NCI-H2171 (cell line): ENCODE measurements at places on chromosomes 5 and 9.

DNA sequence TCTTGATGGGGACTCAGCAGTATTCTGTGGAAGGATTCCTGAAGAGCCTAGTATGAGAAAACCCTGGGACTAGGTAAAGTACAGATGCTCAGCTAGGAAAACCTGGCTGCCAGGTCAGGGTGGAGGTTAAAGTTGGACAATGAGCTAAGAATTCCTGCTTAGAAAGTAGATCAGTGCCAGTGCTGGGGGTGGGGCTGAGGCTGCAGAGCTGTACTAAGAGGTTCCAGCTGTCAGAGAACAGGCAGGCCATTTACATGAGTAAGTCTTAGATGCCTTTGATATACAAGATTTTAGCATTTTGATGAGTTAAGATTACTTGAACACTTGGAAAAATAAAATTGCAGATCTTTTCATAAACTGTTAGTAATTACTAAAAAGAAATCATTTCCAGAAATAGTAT is 332.3 kb upstream of the NUDT12 start:
- no peak for DNase-seq

DNA sequence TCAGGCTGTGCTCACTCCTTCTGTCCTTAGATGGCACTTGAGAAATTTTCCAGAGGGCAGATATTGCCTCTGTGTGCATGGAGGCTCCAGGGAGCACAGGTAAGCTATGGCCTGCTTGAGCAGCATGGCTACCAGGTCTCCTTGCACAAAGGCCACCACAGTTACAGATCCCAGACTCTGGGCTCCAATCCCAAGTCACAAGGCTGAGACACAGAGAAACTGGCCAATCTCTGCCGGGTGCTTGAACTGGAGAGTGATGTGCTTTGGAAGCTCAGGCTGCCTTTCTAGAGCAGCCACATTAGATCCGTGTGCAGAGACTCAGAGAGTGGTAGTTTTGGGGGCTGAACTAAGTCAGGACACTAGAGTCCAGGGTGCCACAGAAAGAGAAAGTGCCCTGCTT is 145.7 kb downstream of the SEMA6A start:
- no peak for DNase-seq

- no peak for DNase-seq
Measured at GRCh38 chr5:6729386-6730310, 16.4 kb downstream of the TENT4A start.

- no peak for DNase-seq
Measured at GRCh38 chr5:154782326-154782725, 27.1 kb downstream of the LARP1 start.

- no peak for DNase-seq
Measured at GRCh38 chr9:131238402-131239021, 37.8 kb downstream of the FAM78A start.

- no peak for DNase-seq
Measured at GRCh38 chr5:160199410-160199911, 29.8 kb upstream of the FABP6 start.

GRCh38 chr9:73167614-73168013 is 15.9 kb downstream of the ANXA1 start:
- no peak for DNase-seq

DNA sequence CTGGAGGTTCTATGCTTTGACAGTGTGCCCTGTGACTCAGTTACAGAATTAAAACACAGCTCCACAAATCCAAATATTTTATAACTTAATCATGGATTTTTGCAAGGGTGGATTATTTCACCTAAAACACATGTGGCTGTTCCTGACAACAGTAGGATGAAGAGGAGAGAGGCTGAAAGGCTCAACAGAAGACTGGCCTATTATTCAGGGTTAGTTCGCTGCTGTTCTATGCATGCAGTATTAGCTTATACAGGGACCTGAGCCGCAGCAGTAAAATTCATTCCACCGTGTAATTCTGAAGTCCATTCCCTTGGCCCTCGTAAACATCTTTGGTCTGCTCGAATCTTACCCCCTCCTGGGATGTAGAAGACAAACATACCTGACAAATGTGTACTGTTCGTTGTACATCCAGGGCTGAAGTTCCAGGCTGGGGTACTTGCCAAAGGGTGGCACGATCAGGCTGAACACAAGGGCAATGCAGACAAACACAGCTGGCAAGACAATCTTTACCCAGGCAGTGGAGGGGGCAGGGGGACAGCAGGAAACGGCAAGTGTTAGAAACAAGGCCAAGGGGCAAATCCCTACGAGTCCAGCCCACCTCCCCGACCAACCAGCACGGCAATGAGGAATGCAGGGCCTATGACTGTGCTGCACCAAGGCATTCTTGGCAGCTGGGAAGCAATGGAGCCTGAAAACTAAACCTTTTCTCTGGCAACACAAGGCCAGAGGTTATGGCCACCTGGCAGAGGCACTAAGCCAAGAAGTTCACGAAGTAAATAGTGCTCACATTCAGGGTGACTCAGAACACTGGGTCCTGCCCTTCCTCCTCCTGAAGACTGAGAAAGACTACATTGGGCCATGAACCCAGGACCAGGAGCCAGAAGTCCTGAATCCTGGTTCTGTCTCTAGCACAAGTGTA is 46.8 kb downstream of the NIPSNAP3B start:
- DNase-seq: peak; percentile 29

DNA sequence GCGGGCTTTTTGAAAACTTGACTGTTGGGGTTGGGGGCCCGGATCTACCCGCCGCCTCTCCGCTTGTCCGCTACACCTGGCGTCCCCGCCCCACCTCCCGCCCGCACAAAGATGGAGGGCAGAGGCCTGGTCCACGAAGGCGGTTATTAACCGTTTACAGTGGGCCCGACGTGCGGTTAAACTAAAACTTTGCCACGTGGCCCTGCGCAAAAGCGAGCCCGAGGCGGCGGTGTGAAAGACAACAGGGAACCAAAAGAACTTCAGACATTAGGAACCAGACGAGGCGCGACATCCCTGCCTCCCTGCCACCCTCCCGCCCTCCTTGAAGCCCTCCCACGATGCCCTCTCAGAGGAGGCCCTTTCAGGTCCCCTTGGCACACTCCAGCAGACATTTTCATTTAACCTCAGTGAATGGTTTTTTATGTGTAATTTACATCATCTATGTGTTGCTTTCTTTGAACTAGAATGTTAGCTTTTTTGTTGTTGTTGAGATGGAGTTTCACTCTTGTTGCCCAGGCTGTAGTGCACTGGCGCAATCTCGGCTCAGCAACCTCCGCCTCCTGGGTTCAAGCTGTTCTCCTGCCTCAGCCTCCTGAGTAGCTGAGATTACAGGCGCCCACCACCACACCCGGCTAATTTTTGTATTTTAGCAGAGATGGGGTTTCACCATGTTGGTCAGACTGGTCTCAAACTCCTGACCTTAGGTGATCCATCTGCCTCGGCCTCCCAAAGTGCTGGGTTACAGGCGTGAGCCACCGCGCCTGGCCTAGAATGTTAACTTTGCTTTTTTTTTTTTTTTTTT is 999 bp upstream of the HNRNPA0 start:
- DNase-seq: no peak

- DNase-seq: no peak
Measured at GRCh38 chr5:147413266-147413665, 96.6 kb downstream of the DPYSL3 start.

GRCh38 chr5:91946870-91947269 is 563.8 kb upstream of the ARRDC3 start:
- no peak for DNase-seq

GRCh38 chr5:153798830-153799229 is 239.9 kb downstream of the FAM114A2 start:
- DNase-seq: no peak

GRCh38 chr5:109671136-109671535 is 18.6 kb upstream of the MAN2A1 start:
- DNase-seq: no peak

GRCh38 chr5:16450163-16450562 is 15.4 kb downstream of the ZNF622 start:
- DNase-seq: no peak

GRCh38 chr9:17462869-17463464 is 115.9 kb upstream of the SH3GL2 start:
- peak; percentile 15 for DNase-seq

DNA sequence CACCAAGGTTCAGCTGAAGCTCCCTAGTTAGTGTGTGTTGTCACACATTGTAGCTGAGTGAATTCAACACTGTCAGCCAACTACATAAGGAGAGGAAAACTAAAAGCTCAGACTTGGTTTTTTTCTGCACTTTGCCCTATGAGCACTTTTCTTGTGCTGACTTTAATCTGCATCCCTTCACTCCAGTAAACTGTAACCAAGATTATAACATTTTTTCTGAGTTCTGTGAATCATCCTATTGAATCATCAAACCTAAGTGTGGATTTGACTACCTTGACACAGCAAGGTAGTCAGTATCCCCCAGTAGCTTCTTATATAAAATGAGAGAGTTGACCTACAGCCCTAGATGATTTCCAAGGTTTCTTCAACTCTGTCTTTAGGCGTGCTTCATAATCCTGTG is 325.0 kb downstream of the AGTPBP1 start:
- DNase-seq: no peak

GRCh38 chr5:32330126-32330971 is 17.6 kb upstream of the MTMR12 start:
- no peak for DNase-seq
